ENCODE measurements at places on chromosomes 4 and X.

GRCh38 chr4:185128272-185129119 lies 14.6 kb upstream of the SLC25A4 start:
- DNase-seq, result peak; percentile 56

DNA sequence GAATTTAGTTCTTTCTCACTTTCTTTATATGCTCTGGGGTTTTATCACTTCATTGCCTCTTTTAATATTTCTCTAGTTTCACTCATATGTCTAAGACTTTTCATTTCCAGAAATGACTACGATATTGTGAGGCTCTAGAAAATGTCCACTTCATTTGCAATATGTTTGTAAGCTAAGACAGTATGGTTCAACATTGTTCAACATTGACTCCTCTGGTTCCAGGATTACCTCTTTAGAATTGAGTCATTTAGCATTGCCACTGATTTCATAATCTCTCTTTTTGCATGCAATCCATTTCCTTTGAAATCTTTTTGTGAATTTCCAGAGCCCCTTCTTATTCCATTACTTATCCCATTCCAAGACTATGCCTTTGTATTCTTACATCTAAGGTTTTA lies 32.3 kb downstream of the BBS12 start:
- no peak for DNase-seq

DNA sequence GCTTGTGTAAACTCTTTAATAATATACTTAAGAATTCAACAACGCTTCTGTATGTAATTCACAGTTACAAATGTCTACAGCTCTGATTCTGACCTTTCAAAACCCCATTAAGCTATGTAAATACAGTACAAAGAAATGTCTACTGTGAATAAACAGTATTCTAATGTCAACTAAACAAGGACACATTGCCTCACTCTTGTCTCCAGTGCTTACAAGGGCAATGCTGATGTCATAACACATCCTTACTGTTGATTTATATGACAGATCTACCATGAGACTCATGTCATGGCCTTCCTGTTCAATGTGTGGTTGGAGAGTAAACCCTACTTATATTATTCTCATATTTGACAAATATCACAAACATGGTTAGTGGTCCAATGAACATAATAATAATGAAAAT lies 256.1 kb upstream of the ADGRL3 start:
- DNase-seq, result no peak

- DNase-seq, result no peak
These were observed 44.0 kb downstream of the ZNF518B start for GRCh38 chr4:10413177-10413576.

DNA sequence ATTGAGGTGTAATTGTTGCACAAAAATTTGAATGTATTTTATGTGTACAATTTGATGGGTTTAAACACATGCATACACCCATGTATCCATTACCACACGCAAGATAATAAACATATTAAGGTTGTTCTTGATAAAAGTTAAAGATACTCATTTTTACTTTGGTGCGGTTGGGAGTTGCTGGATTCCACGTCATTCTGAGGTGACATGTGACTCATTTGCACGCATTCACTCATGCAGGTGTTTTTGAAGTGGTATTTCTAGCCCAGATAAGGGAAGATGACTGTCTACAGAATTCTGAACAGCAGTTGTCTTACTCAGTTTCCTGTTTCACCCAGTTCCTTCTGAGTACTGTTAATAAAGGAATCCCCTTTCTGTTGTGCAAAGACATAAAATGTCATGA lies 142.0 kb downstream of the RTL3 start:
- no peak for DNase-seq

- no peak for DNase-seq
These were observed 32.1 kb upstream of the HDAC8 start for GRCh38 chrX:72604705-72605104.

- no peak for DNase-seq
These were observed 41.6 kb upstream of the TLR3 start for GRCh38 chr4:186027405-186027804.

DNA sequence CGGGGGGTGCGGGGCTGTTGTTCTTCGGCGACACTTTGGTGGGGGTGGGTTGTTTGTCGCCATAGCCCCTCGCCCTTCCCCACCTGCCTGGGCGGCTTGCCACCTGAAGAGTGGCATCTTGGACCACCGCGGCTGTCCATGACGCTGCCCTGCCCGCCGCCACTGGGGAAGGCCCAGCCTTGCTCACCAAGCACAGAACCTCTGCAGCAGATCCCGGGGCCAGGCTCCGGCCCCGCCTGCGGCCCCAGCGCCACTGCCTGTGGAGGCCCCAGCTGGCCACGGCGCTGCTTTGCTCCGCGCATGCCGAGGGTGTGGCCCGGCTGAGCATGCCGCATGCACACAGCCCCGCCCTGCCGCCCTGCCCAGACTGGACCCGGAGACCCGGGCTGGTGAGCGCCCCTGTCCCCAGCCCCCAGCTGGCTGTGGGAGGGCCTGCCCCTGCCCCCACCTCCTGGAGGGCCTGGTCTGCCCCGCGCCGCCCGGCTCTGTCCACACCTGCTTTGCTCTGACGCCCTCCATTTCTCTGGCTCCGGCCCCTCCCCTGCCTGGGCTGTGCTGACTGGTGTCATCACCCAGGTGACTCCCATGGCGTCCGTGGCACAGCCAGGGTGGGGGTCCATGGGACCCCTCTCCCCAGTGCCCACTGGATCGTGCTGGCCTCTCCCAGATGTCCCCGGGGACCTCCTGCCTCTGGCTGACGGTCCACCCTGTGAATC lies 5.3 kb downstream of the NAT8L start:
- no peak for DNase-seq

GRCh38 chr4:1246111-1246881 lies 2.6 kb downstream of the CTBP1 start:
- DNase-seq, result peak; percentile 39

- DNase-seq, result no peak
These were observed 31.4 kb upstream of the XAGE2 start for GRCh38 chrX:52337410-52337809.

GRCh38 chr4:18198653-18199052 lies 177.1 kb upstream of the LCORL start:
- no peak for DNase-seq

DNA sequence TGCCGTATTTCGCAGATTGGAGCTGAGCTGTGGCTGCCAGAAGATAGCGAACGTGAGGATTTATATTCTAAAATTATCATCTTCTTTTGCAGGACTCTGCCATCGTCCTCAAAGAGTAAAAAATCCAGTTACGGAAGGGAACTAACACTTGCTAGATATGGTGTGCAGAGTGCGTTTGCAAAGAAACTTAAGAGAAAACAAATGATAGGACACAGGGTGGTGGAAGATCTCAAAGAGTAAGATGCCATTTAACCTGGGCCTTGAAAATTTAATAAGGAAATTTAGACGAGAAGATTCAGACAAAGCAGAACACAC lies 566 bp downstream of the LARP7 start:
- DNase-seq, result no peak

DNA sequence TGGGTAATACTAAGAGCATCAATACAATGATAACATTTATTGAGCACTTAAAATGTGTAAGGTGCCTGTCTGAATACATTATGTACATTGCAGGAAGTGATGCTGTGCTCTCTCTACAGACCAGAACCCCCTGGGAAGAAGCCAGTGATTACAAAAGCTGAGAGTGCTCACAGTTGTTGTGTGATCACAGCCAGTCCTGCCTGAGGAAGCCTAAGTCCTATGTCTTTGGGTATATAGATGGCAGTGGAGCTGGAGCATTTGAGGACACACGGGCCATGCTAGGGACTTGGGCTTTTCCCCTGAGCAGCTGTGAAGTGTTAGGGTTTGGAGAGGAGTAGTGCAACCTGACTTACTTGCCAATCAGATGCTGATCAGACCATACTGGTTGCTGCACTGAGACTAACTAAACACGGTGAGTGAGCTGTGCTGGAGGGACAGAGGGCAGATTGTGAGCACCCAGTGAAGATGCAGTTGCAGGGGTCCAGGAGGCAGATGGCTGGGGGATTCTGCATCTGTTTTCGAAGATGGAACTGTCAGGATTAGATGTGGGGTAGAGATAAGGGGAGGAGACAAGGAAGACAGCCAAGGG lies 60.8 kb upstream of the TBC1D14 start:
- no peak for DNase-seq

DNA sequence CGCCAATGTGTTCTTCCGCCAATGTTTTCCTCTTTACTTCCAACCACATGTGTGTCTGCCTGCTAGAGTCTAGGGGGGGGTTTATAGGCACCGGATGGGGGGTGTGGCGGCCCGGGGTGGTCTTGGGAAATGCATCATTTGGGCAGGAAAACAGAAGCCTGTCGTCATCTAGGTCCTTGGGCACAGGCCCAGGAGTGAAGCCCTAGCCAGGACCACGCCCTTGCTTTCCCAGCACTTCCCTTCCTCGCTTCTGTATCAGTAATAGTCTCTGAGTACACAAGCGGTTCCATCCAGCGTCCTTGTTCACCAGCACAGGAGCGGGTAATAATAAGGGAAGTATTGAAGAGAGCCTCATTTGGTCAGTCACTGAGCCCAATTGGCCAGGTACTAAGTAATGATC lies 74.5 kb downstream of the QDPR start:
- DNase-seq, result no peak

- DNase-seq, result no peak
These were observed 574.6 kb downstream of the RAPGEF2 start for GRCh38 chr4:159677521-159677920.

GRCh38 chr4:163110442-163110841 lies 56.2 kb downstream of the NAF1 start:
- DNase-seq, result no peak

GRCh38 chr4:103786014-103786413 lies 66.2 kb upstream of the TACR3 start:
- no peak for DNase-seq

- DNase-seq, result no peak
These were observed 33.0 kb upstream of the ANXA3 start for GRCh38 chr4:78518561-78518960.

GRCh38 chr4:15344041-15344440 lies 83.8 kb upstream of the C1QTNF7 start:
- no peak for DNase-seq

DNA sequence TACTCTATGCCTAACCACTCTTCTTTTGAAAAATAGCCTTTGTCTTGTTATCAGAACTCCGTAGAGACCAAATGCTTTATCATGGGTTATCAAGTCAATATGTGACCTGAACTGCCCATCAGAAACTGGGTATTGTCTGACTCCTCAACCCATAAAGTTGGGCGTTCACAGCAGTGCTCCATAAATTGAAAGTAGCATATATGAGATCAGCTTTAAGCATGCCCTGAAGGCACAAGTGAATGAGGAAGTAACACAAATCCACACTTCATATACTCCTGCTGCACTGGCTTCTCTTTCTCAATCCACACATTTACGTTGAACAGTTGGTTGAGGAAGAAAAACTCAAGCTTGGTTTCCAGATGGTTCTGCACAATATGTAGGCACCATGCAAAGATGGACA lies 1106.0 kb downstream of the STIM2 start:
- DNase-seq, result no peak

DNA sequence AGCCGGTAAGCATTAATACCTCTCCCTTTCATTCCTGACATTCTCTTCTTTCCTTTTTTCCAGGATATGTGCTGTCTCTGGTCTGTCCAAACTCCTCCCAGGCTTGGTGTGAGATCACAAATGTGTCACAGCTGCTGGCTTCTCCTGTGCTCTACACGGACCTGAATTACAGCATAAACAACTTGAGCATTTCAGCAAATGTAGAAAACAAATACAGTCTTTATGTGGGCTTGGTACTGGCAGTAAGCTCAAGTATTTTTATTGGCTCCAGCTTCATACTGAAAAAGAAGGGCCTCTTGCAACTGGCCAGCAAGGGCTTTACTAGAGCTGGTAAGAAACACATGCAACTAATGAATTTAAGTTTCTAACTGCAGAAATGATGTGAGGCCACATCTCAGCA lies 8.4 kb downstream of the NIPAL1 start:
- no peak for DNase-seq

DNA sequence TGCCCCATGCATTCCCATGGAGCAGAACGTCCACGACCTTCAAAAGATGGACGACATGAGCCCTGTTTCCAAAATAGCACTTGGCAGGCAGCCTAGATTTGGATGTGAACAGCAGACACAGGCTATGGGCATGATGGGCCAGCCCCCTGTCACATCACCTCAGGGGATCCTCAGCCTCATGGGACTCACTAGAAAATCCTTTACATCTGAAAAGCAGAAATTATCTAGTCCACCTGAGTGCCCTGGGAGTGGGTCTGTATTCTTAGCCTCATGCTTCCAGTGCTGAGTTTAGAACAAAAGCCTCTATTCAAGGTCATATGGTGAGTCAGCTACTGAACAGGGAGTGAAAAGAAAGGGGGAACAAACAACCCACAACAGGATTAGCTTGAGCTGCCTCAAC lies 35.8 kb downstream of the GRIA3 start:
- DNase-seq, result no peak

GRCh38 chr4:5678977-5679376 lies 29.4 kb downstream of the EVC2 start:
- no peak for DNase-seq

DNA sequence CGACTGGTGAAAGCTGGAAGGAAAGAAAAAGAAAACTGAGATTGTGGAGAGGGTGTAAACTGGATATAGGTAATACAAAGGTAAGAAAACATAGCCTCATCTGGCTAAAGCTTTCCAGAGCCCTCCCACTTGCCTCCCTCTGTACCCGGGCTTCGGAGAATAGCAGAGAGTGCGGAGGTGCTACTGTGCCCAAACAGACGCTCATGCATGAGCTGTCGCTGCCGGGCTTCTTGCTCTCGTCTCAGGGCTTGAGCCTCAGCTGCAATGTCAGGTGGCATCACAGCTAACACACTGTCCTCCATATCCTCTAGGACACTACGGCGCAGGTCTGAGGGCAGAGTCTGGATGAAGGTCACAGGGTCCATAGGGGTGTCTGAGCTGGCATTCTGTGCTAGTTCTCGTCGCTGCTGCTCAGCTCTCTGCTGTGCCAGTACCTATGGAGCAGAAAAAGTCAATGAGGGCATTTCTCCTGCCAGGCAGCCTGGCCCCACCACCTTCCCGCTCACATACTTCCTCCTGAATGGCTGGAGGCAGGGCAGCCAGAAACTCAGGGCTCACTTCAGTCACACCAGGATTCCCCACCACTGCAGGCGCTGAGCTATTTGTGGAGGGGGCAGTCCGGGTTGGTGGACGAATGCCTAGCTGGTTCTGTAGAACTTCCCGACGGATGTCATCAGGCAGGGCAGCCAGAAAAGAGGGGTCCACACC lies 116.7 kb upstream of the HSD17B10 start:
- DNase-seq, result no peak

GRCh38 chrX:109818976-109819375 lies 85.9 kb upstream of the ACSL4 start:
- DNase-seq, result no peak

DNA sequence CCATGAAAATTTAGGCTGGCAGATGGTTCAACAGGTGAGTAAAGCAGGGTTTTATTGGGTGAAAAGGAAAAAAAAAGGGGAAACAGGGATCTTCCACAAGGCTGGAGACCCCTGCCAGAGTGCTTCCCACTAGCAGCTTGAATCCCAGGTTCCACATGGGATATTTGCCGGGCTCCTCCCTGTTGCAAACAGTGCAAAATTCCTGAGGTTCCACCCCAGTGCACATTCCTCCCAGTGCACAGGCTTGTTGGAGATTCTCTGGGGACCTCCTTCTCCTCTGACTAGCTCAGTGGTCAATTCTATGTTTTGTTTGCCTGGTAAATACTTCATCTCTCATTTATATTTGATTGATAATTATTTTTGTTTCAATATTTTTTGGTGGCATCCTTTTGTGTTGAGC lies 66.4 kb upstream of the UGT2B15 start:
- no peak for DNase-seq

Measured in GM12892 (cell line).